Suppressor macrophage treated with lipopolysaccharide for 1 hour (primary cell): ENCODE measurements at places on chromosomes 7 and 10.

- DNase-seq, result peak; percentile 62
Measured at GRCh38 chr10:103493916-103494877, 692 bp downstream of the NEURL1 start.

DNA sequence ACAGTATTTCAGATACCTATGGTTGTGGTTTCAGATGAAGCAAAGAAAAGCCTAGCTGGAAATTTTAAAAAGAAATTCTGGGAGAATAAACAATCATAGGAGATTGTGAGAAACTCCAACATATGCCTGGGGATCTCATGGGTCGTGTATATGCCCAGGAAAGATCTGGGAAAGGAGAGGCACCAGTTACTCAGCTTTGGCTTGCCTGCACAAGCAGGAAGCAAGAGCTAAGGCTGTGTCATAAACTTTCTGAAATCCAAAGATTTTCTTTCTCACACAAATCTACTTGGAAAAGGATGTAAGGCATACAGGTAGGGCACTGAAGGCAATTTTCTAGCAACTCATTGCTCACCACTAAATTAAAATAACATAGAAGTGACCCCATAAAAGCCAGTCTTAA, 373.6 kb downstream of the CDC14C start:
- DNase-seq, result no peak

DNA sequence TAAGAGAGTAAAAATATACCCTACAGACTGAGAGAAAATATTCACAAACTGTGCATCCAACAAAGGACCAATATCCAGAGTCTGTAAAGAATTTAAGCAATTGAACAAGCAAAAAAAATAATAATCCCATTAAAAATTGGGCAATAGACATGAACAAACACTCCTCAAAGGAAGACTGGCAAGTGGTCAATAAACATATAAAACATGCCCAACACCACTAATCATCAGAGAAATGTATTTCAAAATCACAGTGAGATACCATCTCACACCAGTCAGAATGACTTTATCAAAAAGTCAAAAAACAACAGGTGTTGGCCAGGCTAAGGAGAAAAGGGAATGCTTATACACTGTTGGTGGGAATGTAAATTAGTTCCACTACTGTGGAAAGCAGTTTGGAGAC, 21.9 kb upstream of the ZNF804B start:
- no peak for DNase-seq

DNA sequence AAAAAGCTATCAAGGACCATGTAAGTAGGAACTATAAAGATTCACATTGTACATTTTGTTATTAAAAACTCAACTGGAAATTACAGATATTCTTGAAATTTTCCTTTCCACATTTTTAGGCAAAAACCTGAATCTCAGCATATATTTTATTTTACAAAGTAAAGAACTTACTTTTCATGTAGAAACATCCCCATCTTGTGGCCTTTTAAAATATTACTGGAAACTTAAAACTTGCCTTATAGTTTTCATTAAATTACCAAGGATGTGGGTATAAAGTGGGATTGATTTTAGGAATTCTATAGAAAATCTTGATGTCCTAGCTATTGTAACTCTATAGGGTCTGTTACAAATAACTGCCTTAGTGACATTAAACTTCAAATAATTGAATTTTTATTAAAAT, 10.6 kb downstream of the DBF4 start:
- peak; percentile 55 for DNase-seq
